ENCODE measurements at places on chromosomes 6 and 20.

DNA sequence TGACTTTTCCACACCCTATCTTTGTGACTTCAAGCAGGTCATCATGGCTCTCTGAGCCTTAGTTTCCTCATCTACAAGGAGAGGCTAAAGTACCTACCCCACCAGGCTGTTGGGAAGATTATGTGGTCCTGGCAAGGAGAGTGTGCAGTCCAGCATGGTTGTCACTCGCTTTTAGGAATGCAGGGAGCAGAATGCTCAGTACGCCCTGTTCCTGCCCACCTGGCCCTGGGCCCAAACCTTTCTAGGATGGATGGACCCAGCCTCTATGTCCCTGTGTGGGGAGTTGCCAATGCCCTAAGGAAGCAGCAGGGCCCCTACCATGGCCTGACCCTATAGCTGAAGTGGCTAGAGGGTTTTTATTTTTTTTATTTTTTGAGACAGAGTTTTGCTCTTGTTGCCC lies 2.0 kb downstream of the CLPSL2 start:
- DNase-seq, result no peak
- H3K36me3 ChIP-seq, result no peaks in the 10 kb centered on the region
- H3K4me1 ChIP-seq, result peaks cover 13% of the 10 kb centered on the region
- peaks cover 9% of the 10 kb centered on the region for H3K27me3 ChIP-seq
- no peak overlapping the region for H3K4me3 ChIP-seq

- peaks cover 27% of the 10 kb centered on the region for H3K4me1 ChIP-seq
- peaks cover 7% of the 10 kb centered on the region for H3K36me3 ChIP-seq
- no peaks in the 10 kb centered on the region for H3K27me3 ChIP-seq
These were observed 159.6 kb downstream of the SASH1 start for GRCh38 chr6:148502083-148502772.

DNA sequence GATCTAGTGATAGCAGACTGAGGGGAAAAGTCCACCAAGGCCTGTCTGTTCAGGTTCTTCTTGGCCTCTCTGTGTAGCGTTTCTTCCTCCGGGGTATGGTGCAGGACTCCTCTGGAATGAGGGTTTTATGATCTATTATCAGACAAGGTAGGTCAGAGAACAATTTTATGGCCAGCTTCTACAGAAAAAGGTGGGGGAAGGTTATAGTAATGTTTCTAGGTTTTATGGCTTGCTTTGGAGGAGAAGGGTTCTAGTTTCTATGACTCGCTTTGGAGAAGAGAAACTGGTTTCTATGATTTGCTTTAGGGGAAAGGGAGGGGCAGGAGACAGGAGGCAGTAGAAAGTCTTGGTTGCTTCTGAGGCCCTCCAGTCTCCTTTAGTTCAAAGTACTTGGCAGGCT lies 144.8 kb upstream of the LAMA2 start:
- no peaks in the 10 kb centered on the region for H3K4me1 ChIP-seq
- H3K36me3 ChIP-seq, result no peaks in the 10 kb centered on the region
- no peaks in the 10 kb centered on the region for H3K27me3 ChIP-seq
- no peak for DNase-seq
- H3K4me3 ChIP-seq, result no peak overlapping the region

GRCh38 chr6:43427406-43428111 lies at the start of gene ABCC10:
ABCC10 (plus strand) TSS chr6:43427541; CDS start chr6:43427979, 438 bp downstream.
- peak within 1 kb of the TSS; percentile 99 for H3K27ac ChIP-seq
- peaks cover 6% of the 10 kb centered on the region for H3K36me3 ChIP-seq
- H3K27me3 ChIP-seq, result no peaks in the 10 kb centered on the region
- peak within 1 kb of the TSS; percentile 97 for H3K4me3 ChIP-seq

DNA sequence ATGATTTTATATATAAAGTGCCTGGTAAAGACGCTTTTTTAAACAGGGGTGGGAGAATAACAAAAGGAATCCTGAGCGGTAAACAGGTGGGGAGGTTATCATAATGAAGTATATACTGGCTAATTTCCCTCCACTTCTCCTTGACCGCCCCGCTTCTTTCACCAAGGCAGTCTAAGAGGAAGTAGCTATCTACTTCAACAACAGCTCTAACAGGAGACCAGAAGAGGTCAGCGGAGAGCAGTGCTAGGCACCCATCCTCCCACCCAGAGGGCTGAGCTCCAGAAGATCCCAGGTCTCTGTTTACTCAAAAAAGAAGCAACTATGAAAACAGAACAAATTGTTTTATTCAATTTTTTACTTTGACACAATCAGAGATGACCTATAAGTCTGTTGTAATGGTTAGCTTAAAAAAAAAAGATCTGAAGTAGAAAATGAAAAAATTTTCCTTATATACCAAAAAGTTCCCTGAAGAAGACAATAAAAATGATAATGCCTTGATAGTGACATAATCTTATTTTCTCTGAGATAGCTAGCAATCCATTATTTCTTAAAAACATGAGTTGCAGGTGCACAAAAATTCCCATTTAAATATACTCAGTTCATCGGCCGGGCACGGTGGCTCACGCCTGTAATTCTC lies 141.1 kb downstream of the PDSS2 start:
- H3K4me3 ChIP-seq, result no peak overlapping the region
- no peaks in the 10 kb centered on the region for H3K4me1 ChIP-seq
- no peak for DNase-seq

GRCh38 chr6:2763345-2763841 lies 1.8 kb upstream of the WRNIP1 start:
- no peak overlapping the region for H3K27ac ChIP-seq
- H3K36me3 ChIP-seq, result no peaks in the 10 kb centered on the region
- peaks cover 21% of the 10 kb centered on the region for H3K4me1 ChIP-seq

GRCh38 chr6:109024368-109024767 lies 70.3 kb downstream of the SESN1 start:
- H3K36me3 ChIP-seq, result peaks cover 12% of the 10 kb centered on the region
- H3K4me1 ChIP-seq, result peaks cover 14% of the 10 kb centered on the region
- no peak overlapping the region for H3K4me3 ChIP-seq
- H3K27me3 ChIP-seq, result no peaks in the 10 kb centered on the region
- H3K27ac ChIP-seq, result no peak overlapping the region

DNA sequence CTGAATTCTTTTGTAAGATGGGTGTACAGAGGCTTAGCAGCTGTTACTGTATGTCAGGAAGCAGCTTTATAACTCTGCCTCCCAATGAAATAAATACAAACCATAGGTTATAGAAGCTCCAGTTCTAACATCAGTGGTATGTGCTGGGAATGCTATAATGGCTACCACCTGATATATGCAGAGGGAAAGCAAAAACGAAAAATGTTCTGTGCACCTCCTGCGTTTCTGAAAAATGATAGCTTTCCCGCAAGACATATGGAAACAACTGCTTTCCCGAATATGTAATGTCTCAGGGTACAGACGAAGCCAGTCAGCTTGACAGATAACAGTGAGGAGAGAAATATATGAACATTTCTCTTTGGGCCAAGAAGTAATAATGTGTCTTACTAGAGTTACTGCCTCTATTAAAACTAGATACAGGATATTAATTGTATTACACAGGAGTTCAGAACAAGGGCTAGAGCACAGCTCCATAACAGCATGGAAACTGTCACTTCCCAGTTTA lies 517.0 kb upstream of the NRSN1 start:
- peak overlapping the region; percentile 91 for H3K27ac ChIP-seq
- no peaks in the 10 kb centered on the region for H3K27me3 ChIP-seq
- H3K4me3 ChIP-seq, result no peak overlapping the region

- DNase-seq, result no peak
- H3K27ac ChIP-seq, result no peak overlapping the region
- H3K4me3 ChIP-seq, result no peak overlapping the region
- H3K36me3 ChIP-seq, result peaks cover 4% of the 10 kb centered on the region
- H3K4me1 ChIP-seq, result peaks cover 19% of the 10 kb centered on the region
These were observed 184.1 kb downstream of the MTFR2 start for GRCh38 chr6:136066005-136066404.

DNA sequence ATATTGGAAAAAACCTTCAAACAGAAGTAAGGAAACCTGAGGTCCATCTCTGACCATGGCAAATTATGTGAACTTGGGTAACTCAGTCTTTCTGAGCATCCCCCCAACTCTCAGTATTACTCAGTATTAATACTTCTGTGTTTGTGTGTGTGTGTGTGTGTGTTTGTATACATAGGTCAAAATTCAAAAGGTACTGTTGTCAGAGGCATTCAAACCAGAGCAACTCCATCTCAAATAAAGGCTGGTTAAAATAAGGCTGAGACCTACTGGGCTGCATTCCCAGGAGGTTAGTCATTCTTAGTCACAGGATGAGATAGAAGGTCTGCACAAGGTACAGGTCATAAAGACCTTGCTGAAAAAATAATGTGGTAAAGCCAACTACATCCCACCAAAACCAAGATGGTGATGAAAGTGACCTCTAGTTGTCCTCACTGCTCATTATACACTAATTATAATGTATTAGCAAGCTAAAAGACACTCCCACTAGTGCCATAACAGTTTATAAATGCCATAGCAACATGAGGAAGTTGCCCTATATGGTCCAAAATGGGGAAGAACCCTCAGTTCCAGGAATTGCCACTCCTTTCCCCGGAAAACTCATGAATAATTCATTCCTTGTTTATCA lies 33.3 kb upstream of the SLC22A16 start:
- DNase-seq, result no peak
- H3K36me3 ChIP-seq, result no peaks in the 10 kb centered on the region
- H3K4me3 ChIP-seq, result no peak overlapping the region
- H3K27ac ChIP-seq, result no peak overlapping the region

DNA sequence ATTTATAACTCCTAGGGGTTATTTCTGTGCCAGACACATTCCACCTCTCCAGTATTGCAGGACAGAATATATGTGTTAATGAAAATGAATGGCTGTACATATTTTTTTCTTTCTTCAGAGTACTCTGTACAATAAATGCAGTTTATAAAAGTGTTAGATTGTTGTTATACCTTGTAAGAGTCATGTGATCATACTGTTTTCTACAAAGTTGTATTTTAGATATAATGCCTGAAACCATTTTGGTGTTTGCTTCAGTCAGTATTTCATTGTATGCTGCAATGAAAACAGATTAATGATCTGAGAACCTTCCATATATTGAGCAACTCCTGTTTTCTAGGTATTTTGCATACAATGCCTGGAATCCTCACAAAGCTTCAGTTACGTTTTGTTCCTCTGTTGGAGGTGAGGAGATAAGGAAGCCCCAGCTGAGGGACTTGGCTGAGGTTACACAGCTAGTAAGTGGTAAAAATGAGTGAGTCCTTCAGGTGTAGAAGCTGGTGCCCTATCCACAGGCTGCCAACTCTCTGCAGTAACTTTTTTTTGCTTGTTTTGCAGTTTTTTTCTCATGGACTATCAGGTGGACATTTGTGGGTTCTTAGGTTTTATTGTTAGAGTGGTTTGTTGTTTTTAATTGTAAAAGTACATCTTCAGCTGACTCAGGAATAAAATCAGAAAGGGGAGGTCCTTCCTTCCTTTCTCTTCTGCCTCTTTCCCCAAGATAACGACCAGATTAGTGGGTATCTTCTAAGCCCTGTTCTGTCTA lies 11.6 kb downstream of the PDCD2 start:
- H3K27ac ChIP-seq, result no peak overlapping the region
- H3K27me3 ChIP-seq, result no peaks in the 10 kb centered on the region
- no peak overlapping the region for H3K4me3 ChIP-seq
- DNase-seq, result no peak

- no peak overlapping the region for H3K27ac ChIP-seq
- H3K36me3 ChIP-seq, result no peaks in the 10 kb centered on the region
- DNase-seq, result peak; percentile 72
- H3K4me3 ChIP-seq, result peak overlapping the region; percentile 80
- H3K4me1 ChIP-seq, result peaks cover 11% of the 10 kb centered on the region
- H3K27me3 ChIP-seq, result peaks cover 5% of the 10 kb centered on the region
These were observed 60.8 kb upstream of the MAP3K4 start for GRCh38 chr6:160930547-160931377.

DNA sequence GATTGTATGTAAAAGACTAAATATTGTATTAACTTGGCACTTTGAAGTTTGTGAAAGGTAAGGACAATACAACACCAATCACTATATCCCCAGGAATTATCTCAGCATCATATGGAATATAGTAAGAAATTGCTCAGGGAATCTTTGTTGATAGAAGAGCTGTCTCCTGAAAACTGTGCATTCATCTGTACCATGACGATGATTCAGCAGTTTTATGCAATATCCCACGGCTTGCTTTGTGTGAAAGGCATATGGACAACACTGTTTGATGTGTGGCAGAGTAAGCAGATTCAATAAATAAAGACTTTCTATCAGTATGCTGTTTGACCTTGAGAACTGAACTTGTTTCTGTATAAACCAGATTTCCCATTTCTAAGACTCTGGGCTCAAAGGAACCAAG lies 147.5 kb upstream of the PLN start:
- H3K4me3 ChIP-seq, result no peak overlapping the region
- H3K27me3 ChIP-seq, result no peaks in the 10 kb centered on the region
- H3K4me1 ChIP-seq, result no peaks in the 10 kb centered on the region

DNA sequence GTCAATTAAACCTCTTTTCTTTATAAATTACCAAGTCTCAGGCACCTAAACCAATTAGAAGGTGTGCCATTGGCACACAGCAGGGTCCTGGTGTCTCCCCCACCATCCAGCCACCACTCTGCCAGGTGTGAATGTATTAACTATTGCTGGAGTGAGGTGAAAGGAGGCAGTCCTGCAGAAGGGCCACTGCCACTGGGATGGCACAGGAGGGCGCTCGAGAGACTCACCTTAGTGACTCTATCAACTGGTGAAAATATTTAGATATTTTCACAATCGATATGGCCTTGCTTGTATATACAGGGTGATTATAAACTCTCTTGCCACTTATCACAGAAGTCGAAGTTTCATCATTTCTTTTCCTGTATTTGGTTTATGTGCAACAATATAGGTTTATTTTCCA lies 145.6 kb upstream of the ESR1 start:
- H3K36me3 ChIP-seq, result no peaks in the 10 kb centered on the region
- H3K27me3 ChIP-seq, result no peaks in the 10 kb centered on the region
- H3K27ac ChIP-seq, result no peak overlapping the region
- no peaks in the 10 kb centered on the region for H3K4me1 ChIP-seq

DNA sequence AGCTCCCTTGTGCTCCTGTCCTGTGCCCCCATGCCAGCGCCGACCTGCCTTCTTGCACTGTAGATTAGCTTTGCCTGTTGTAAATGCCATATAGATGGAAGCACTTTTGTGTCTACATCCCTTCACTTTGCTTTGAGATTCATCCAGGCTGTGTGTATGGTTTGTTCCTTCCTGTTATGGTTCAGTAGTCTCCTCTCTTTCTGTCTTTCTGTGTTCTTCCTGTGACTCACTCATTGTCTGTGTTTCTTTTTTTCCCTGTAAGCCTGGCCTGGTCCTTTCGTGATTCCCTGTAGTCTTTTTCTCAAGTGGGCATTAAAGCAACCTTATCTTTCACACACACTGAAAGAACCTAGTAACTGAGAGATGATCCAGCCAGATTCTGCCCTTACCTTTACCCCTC lies 66.6 kb downstream of the JARID2 start:
- H3K36me3 ChIP-seq, result no peaks in the 10 kb centered on the region
- H3K4me1 ChIP-seq, result peaks cover 37% of the 10 kb centered on the region
- H3K27ac ChIP-seq, result no peak overlapping the region
- no peak overlapping the region for H3K4me3 ChIP-seq

GRCh38 chr20:25341716-25342680 lies 48.6 kb downstream of the ABHD12 start:
- no peak for DNase-seq
- H3K36me3 ChIP-seq, result peaks cover 10% of the 10 kb centered on the region
- peaks cover 16% of the 10 kb centered on the region for H3K4me1 ChIP-seq
- no peak overlapping the region for H3K27ac ChIP-seq

DNA sequence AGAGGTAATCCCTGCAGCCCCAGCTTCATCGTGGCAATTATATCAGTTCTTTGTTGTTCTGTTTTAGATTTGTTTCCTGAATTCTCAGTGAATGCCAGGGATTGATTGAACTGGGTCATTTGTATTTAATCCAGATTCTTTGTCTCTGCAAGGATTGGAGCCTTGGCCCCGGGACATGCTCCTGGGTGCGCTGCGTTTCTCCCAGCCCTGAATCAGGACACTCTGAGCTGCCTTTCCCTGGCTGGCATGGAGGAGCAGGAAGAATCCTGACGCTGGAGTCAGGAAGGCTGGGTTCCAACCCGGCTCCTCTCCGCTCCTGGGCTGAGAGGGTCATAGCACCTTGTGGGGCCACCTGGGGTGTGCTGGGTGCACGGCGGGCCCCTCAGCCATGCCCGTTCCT lies 545.6 kb downstream of the QKI start:
- H3K27me3 ChIP-seq, result peaks cover 17% of the 10 kb centered on the region
- no peak for DNase-seq
- H3K4me1 ChIP-seq, result peaks cover 14% of the 10 kb centered on the region
- no peak overlapping the region for H3K27ac ChIP-seq

Data from mesothelial cell of epicardium (in vitro differentiated cells).